ENCODE measurements at places on chromosomes 6 and 20. TPM values are rescaled to one million over a fixed set of nuclear protein-coding genes. Genes with fewer than 3 reads are reported as not detected.

SUN5 gene
- total RNA-seq = not detected

ADGRB3 gene
- not detected for total RNA-seq

KCNS1 gene
- 0.54 TPM for total RNA-seq

WFDC5 gene
- total RNA-seq = not detected

MCHR2 gene
- not detected for total RNA-seq

SPINT4 gene
- not detected for total RNA-seq

ZBP1 gene
- total RNA-seq = not detected

GRCh38 chr6:158405933-158406332 is 93.7 kb downstream of the TULP4 start:
- H3K36me3 ChIP-seq = no peaks in the 10 kb centered on the region
- H3K4me1 ChIP-seq = peaks cover 8% of the 10 kb centered on the region
- no peak for DNase-seq
- no peak overlapping the region for H3K4me3 ChIP-seq
- no peak overlapping the region for H3K27ac ChIP-seq

DNA sequence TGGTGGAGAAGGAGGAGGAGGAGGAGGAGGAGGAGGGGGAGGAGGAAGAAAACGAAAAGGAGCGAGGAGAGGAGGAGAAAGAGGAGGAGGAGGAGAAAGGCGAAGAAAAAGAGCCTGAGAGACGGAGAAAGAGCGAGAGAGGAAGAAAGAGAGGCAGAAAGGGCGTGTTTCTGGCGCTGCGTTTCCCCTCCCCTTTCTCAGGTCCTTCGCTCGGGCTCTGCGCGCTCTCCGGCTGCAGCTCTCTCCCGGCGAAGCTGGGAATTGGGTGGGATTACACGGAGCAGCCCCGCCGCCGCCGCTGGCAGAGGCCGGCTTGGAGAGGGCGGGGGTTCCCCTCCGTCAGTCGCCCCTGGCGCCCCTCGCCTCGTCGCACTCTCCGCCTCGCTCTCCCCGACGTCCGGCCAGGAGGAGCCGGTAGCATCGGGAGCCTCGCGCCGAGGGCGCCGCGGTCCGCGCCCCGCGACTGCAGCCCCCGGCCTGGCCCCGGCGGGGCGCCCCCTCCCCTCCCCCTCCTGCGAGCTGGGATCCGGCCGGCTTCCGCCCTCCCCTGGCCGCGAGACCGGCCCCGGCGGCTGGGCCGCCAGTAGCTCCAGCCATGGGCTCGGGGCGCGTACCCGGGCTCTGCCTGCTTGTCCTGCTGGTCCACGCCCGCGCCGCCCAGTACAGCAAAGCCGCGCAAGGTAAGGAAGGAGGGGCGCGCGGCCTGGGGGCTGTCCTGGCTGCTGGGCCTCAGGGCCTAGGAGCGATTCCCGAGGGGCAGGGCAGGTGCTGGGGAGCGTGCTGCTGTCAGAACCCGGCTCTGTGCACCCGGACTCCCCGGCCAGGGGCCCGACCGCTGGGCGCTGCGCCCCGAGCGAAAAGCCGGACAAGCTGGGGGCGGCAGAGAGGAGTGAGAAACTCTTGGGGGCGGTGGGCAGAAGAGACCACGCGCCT is at the start of gene SCUBE3:
TSS of gene SCUBE3 (plus strand) at position 133 of the 933 bp plus-strand sequence. CDS start at position 596, 463 bp downstream.
- H3K36me3 ChIP-seq = no peaks in the 10 kb centered on the region
- H3K4me3 ChIP-seq = peak within 1 kb of the TSS; percentile 62
- peak within 1 kb of the TSS; percentile 28 for H3K27ac ChIP-seq

DNA sequence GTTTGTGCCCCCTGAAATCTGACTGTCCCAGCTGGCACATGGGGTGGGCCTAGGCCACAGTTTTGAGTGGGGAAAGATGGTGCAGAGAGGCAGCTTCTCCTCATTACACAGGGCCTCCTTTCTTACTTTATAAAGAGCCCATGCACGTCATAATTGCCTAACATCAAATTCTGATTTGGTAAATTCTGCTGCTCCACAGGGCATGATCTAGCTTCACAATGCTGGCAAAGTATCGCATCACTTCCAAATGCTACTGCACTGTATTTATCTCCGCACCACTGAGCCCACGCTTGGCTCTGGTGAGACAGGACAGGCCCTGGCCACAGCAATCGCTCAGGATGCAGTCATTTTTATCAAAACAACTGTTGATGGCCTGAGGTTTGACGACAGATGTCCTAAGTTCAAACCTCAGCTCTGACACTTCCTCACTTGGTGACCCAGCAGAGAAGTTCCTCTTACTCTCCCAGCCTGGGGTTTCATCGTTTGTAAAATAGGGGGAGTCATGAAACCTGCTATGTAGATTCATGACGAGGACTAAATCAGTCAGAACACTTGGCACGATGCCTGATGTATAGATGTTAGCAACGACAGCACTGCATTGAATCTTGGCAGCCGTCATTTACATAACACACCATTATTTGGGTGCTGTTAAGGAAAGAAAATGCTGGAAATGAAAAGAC is 187.9 kb downstream of the TTLL2 start:
- H3K4me1 ChIP-seq = no peaks in the 10 kb centered on the region
- H3K27me3 ChIP-seq = no peaks in the 10 kb centered on the region
- no peaks in the 10 kb centered on the region for H3K36me3 ChIP-seq
- DNase-seq = no peak
- H3K4me3 ChIP-seq = no peak overlapping the region

- H3K27me3 ChIP-seq = no peaks in the 10 kb centered on the region
- H3K4me1 ChIP-seq = peaks cover 17% of the 10 kb centered on the region
- no peak for DNase-seq
These were observed 11.3 kb downstream of the ZHX3 start for GRCh38 chr20:41306061-41306727.

DNA sequence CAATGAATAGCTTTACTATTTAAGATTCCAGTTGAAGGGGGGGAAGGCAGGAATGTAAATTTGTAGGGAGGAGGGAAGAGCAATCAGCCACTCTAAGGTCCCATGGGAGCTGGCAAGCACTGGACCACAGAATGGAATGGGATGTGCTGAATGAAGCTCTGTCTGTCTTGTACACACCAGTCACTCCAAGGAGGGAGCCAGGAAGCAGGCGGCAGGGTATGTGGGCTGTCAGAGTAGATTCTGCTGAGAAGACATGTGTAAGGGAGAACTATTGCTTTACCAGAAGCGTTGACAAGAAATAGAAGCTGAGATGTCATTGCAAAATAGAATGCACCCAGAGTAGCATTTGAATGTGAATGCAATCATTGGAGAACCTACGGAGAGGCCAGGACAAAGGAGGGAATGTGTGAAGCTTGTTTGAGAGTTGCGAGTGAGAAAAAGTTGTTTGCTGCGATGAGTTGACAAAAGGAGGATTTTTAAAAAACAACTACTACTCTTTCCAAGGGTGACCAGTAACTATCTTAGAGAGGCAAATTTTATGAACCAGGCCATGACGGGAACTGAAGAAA is 25.2 kb upstream of the PDE7B start:
- DNase-seq = no peak
- H3K4me3 ChIP-seq = no peak overlapping the region
- H3K27me3 ChIP-seq = no peaks in the 10 kb centered on the region
- H3K4me1 ChIP-seq = peaks cover 6% of the 10 kb centered on the region

DNA sequence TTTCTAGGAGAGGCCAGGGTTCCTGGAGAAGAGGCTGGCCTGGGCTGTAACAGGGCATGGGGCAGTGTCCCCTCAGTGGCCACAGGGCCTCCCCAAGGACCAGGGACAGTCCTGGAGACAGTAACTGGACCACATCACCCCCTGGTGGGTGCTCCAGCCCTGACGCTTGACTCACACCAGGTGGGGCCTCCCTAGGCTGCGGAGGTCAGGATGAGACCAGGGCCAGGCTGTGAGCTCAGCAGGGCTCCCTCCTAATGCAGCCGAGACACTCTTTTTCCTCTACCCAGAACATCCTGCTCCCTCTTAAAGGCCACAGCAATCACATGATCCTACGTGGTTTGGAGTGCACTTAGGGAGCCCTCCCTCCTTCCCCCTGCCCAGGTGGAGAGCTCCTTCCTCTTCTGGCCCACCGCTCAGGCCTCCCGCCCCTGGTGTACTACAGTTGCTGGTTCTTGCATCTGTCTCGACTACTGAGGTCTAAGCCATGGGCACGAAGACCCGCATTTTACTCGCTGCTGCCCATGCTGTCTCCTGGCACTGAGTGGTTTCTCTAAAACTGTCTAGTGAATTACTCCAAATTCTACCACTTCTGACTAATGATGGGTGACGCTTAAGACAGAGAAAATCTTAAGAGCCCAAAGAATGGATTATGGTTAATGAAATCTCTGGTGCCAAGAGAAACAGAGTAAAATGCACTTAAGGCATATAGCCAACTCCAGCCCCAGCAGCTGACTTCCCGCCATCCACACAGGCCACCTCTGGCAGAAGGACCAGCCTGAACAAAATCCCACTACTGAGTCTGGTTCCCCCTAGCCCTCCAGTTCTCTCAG is 166.1 kb upstream of the CST7 start:
- DNase-seq = no peak
- peaks cover 36% of the 10 kb centered on the region for H3K27me3 ChIP-seq
- no peaks in the 10 kb centered on the region for H3K4me1 ChIP-seq
- H3K4me3 ChIP-seq = no peak overlapping the region
- H3K27ac ChIP-seq = no peak overlapping the region
- no peaks in the 10 kb centered on the region for H3K36me3 ChIP-seq

DNA sequence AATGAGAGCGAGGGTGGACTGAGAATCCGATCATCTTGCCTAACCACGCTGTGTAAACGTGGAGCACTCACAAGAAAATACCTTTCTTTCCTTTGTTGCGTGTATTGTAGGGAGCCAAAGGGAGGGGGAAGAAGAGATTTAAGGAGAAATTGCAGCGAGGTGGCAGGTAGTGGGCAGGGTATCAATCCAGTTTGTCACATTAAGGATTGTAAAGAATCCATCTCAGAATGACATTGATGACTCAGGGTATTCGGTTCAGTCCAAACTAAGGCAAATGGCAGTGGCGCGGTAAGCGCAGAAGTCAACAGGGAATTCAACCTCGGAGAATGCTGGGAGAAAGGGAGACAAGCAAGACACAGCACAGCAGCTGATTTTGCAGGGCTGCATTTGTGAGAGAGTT is 146.2 kb downstream of the ID4 start:
- no peak overlapping the region for H3K4me3 ChIP-seq
- no peaks in the 10 kb centered on the region for H3K27me3 ChIP-seq
- DNase-seq = no peak
- H3K27ac ChIP-seq = no peak overlapping the region
- no peaks in the 10 kb centered on the region for H3K36me3 ChIP-seq

DNA sequence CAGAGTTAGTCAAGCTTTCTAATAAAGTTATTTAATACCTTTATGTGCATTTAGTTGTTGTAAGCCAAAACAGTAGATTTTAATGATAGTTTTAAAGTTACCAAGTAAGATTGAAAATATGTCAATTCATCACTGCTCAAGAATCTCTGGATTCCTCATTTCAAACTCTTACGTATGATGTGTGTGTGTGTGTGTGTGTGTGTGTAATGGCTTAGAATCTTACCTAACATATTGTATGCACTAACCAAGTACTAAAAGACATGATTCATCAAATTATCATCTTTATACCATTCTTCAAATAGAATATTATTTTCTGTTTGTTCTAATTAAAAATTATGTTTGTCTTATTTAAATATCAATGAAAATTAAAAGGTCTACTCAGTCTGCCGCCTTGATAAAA is 41.5 kb upstream of the ZNF337 start:
- DNase-seq = peak; percentile 36
- H3K27me3 ChIP-seq = no peaks in the 10 kb centered on the region
- no peaks in the 10 kb centered on the region for H3K36me3 ChIP-seq
- H3K4me3 ChIP-seq = no peak overlapping the region

- H3K27ac ChIP-seq = no peak overlapping the region
- DNase-seq = no peak
These were observed 777.9 kb downstream of the TENT5A start for GRCh38 chr6:80974579-80974978.

DNA sequence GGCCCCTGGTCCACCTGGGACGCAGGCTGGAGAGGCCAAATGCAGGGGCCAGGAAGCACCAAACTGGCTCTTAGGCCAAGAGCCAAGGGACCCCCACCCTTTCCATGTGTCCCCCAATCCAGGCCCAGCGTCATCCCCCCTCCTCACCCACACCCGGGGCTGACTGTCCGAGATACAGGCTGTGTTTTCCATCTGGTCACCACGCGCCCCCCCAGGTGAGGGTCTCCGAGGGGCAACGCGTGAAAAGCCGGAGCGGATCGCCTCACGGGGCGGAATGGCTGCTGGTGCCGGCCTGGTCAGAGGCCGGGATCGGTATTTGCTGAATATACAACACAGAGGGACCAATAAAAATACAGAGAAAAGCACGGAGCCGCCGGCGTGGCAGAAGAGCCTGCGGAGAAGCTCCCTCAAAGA is 5.2 kb upstream of the ABHD16B start:
- DNase-seq = no peak
- no peak overlapping the region for H3K4me3 ChIP-seq
- peaks cover 27% of the 10 kb centered on the region for H3K4me1 ChIP-seq
- H3K36me3 ChIP-seq = no peaks in the 10 kb centered on the region
- no peaks in the 10 kb centered on the region for H3K27me3 ChIP-seq

DNA sequence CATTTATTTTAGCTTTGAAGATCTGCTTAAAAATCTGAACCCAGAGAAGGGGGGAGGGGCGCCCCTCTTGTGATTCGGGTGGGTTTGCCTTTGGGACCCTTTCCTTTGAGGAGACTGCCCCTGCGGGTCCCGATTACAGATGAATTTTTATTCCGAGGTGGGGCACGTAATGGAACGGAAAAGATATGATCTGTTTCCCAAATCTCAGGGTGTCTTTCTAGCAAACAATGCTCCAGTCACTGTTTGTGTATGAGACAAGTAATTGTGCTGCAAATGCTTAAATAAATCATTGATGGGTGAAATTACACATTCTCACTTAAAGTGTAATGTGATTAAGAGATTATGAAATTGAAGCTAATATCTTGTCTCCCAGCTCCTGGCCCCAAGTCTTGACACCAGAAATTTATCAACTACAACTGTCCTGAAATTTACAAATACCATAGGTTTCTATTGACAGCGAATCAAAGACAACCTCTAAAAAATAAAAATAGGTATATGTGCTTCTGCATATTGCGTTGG is 30.7 kb downstream of the TFAP2A start:
- no peaks in the 10 kb centered on the region for H3K4me1 ChIP-seq
- no peak for DNase-seq
- no peak overlapping the region for H3K4me3 ChIP-seq
- no peak overlapping the region for H3K27ac ChIP-seq

DNA sequence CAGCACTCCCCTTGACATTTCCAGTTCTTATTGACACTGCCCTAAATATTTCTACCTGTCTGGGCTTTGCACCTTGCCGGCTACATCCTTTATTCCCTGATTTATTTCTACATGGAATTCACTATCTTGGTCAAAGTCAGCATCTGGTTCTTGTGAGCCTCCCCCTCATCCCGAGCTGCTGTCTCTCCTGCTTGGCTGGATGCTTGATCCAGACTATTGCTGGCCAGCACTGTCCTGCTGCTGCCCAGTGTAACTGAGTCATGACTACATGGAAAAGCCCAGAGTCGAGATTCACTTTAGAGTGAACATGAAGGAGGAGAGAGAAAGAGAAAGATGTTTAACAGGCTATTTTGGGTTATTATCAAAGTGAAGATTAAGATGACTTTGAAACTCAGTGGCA is 142.2 kb downstream of the OPN5 start:
- no peak for DNase-seq
- no peak overlapping the region for H3K4me3 ChIP-seq
- H3K27me3 ChIP-seq = no peaks in the 10 kb centered on the region
- H3K36me3 ChIP-seq = no peaks in the 10 kb centered on the region

Measured in IMR-90 (cell line).